AG09309 (cell line): ENCODE measurements at places on chromosomes 6 and 20.

DNA sequence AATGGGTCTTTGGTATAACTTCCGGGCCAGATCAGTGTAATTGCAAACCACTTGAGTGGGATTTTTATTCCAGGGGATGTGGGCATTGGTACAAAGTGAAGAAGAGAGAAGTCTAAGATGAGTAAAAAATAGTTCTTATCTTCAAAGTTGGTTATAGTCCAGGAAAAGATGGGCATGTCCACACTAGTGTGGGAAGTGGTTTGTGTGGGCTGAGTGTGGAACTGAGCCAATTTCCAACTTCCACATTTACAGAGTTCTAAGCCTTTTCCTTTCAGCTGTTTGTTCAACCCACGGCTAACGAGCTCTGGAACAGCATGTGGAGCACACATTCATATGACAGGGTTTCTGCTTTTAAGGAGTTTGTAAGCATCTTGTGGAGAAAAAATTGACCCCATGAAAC, 72.3 kb upstream of the IFNGR1 start:
- no peak for DNase-seq

- DNase-seq, result no peak
Measured at GRCh38 chr6:168280020-168280898, 39.3 kb downstream of the DACT2 start.

DNA sequence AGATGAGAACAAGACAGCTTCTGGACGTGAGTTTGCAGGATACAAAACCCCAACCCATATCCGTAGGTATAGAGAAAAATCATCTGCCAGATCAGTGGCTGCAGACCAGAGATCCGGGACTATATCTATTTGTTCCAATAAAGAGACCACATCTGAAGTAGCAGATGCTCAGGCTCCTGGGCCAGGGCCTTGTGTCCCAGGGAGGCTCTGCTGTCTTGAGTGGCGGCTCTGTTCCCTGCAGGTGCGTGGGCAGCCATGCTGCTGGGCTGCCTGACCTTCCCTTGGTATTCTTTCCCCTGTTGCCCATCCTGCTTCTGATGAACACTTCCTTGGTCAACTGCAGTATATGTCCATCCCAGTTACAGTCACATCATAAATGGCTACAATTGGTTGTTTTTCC, 34.9 kb downstream of the ERMARD start:
- DNase-seq, result no peak

DNA sequence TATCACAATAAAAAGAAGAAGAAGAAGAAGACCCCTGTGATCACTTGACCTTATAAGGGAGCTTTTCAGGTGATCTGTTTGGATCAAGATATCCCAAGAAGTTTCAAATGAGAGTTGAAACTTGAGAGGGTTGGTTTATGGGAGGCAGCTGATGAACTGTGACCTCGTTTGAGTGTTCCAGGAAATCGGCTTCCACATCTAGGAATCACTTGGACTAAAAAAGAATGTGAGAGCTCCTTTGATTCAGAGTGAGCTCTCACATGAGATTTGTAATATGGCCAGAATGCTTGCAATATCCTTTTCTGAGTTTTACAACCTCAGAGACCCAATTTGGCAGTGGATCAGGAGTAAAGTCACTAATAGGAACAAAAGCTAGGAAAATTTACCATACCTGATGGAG, 228.1 kb downstream of the ATXN1 start:
- no peak for DNase-seq

GRCh38 chr6:165834613-165835259, 171.7 kb upstream of the PDE10A start:
- DNase-seq, result no peak

DNA sequence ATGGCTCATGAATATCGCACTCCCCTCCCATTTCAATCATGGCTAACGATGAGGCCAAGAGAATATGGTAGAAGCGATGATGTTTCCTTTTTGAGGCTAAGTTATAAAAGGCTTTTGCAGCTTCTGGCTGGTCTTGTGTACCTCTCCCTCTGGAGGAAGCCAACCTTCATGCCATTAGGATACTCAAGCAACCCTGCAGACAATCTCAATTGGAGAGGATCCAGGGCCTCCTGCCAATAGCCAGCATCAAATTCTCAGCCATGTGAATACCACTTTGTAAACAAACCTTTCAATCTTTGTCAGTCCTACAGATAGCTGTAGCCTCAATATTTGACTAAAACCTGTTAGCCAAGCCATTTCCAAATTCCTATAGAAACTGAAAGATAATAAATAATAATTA, 738.4 kb downstream of the KIF16B start:
- DNase-seq, result no peak

DNA sequence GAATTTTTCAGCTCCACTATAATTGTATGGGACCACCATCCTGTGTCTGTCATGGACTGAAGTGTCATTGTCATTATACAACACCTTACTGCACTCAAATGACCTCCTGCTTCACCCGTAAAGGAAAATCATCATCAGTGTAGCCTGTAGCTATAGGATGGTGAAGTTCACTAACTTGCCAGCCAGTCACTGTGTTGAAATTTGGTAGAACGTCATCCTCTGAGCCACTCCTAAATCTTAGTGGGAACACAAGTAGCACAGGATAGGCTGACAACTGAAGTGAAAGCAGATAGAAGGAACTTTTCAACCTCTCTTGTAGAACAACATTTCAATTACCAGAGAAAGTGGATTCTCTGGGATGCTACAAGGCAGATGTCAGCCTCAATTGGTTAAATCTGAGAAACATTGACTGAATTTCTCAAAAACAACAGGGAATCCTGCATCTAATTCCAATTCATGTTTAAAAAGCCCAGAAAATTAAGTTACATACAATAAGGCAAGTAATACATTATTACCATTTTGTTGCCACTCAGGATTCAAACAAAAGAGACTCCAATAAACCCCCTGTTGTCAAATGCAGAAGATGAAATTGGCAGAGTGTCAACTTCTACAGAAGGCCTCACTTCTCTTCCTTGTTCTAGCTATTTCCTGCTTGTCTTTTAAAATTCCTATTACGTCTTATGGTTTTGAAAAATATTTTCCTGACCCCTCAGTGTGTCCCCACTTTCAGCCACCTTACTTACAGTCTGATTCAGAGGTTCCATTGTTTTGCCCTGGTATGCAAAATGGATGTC, 647.9 kb upstream of the AGPAT4 start:
- no peak for DNase-seq
